Epithelial cell of alveolus of lung (primary cell): ENCODE measurements at places on chromosomes 6 and 20. TPM values are rescaled to one million over a fixed set of nuclear protein-coding genes. Genes with fewer than 3 reads are reported as not detected.

The ECT2L gene
- total RNA-seq: not detected in 2 replicates

The RNF182 gene
- 2.2 and 5.3 TPM in 2 replicates for total RNA-seq

The NFATC2 gene
- total RNA-seq: 1.2 TPM in 1 of 2 replicates, not detected in the other

The SLC4A11 gene
- total RNA-seq: 0.72 and 0.78 TPM in 2 replicates
